Left renal cortex interstitium (tissue), 4 donors: ENCODE measurements at places on chromosomes 3 and 15.

DNA sequence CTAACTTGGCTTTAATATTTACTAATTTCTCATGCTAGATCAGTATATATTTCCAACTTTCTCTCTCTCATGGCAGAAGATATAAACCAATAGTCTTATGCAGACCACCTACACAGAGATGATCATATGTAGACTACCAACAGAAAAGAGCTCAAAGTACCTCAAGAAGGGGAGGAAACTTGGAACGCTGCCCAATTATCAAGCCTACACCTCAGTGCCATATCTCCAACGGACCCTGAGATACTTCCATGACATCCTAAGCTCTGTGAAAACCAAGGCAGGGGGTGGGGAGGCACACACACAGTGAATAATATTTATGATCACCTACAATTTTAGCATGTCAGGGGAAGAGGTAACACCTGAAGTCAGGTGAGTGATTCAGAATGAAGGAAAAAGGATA is 100.6 kb downstream of the STAG1 start:
- DNase-seq = no peak

DNA sequence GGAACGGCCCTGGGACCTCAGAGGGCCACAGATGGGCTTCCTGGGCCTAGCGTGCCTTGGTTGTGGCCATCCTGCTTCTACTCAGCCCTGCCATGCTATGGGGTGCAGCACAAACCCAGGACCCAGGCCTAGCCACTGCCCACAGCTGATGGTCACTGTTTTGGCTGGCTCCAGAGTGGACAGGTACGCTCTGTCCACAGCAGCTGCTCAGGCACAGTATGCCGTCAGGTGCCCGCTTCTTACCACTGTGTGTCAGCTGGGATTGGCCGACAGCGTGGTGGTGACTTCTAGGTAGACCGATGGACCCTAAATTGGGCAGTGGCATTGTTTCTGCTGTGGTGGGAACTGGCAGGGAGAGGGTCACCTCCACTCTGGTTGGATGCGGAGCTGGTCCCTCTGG is 47.3 kb downstream of the KLF13 start:
- no peak for DNase-seq

- DNase-seq = no peak
Measured at GRCh38 chr3:106160396-106160795, 291.6 kb upstream of the CBLB start.

DNA sequence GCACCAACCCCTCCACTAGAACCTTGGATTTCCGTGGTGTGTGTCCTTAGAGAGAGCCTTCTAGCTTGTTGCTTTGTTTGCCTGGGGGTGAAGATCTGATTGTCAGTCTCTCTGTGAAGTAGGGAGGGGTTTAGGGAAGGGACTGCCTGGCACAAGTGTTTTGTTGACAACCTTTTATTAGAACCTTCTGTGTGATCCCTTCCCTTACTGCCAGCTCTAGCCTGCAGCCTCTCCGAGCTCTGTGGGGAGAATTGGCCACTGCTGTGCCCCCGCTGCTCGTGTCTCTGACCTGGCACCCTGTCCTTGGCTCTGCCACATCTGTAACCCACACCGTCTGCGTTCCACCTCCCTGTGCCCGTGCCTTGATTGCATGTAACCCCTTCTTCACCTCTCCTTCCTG is 30.9 kb upstream of the PCSK6 start:
- no peak for DNase-seq

DNA sequence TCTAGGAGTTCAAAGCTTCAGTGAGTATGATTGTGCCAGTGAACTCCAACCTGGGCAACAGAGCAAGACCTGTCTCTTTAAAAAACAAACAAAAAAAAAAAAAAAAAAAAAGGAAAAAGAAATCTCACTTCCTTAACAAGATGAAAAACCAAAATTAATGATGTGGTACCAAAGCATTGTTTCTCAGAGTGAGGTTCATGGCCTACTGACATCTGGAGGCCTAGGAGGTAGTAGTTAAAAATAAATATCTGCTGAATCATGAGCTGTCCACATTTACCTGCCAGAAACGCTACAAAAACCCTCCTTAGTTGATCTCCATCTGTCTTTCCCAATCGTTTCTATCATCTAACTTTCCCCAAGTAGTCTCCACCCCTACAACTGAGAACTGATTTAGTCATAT is 51.2 kb downstream of the EPHA6 start:
- DNase-seq = no peak

- DNase-seq = no peak
Measured at GRCh38 chr3:143826296-143826695, 22.0 kb downstream of the SLC9A9 start.
